Hair follicle dermal papilla cell (primary cell): ENCODE measurements at places on chromosomes 13 and 19. TPM values are rescaled to one million over a fixed set of nuclear protein-coding genes. Genes with fewer than 3 reads are reported as not detected.

Gene ETV2
- total RNA-seq = 0.65 TPM in 1 of 2 replicates, not detected in the other

Gene FFAR2
- not detected in 2 replicates for total RNA-seq

Gene IGFL2
- not detected in 2 replicates for total RNA-seq

Gene C19orf53
- 30.0 and 42.6 TPM in 2 replicates for total RNA-seq

Gene INAFM1
- 2.6 and 2.9 TPM in 2 replicates for total RNA-seq

Gene SIGLEC12
- not detected in 2 replicates for total RNA-seq
